CD4-positive, alpha-beta T cell treated with Interleukin-1 beta for 1 hour (primary cell): ENCODE measurements at places on chromosomes 6 and 20.

DNA sequence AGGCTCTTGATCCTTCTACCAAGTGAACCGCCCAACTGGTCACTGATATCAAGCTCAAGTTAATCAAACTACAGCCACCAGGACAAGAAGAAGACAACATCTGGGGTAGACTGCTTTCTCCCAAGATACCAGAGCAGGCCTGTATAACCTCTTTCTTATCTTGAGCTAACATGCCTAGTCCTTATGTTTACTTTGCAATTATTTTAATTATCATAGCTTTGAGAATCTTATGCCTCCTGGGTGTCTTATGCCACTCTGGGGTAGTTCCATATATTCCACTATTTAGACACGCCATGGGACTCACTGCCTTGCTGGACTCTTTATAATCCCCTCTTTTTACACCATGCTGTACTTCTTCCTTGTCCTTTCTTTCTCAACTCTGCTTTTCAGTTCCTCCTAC lies 41.5 kb upstream of the ECI2 start:
- DNase-seq, result no peak

GRCh38 chr6:124854338-124854922 lies 107.8 kb upstream of the RNF217 start:
- DNase-seq, result no peak

DNA sequence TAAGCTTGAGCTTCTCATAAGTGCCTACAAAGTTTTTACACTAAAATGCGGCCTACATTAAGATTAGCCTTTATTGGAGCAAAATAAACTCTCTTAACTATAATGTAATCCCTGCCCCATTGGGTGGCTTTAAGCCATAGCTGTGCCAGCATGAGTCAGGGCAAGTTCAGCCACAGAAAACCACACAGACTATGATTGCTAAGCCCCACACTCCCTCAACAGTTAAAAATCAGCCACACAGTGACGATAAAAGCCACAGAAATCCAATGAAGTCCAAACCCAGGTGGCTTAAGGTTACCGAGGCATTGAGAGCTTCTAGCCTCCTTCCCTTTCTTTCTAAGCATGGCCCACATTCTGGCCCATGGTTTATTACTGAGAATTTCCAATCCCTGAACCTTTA lies 61.6 kb downstream of the GRM1 start:
- no peak for DNase-seq

DNA sequence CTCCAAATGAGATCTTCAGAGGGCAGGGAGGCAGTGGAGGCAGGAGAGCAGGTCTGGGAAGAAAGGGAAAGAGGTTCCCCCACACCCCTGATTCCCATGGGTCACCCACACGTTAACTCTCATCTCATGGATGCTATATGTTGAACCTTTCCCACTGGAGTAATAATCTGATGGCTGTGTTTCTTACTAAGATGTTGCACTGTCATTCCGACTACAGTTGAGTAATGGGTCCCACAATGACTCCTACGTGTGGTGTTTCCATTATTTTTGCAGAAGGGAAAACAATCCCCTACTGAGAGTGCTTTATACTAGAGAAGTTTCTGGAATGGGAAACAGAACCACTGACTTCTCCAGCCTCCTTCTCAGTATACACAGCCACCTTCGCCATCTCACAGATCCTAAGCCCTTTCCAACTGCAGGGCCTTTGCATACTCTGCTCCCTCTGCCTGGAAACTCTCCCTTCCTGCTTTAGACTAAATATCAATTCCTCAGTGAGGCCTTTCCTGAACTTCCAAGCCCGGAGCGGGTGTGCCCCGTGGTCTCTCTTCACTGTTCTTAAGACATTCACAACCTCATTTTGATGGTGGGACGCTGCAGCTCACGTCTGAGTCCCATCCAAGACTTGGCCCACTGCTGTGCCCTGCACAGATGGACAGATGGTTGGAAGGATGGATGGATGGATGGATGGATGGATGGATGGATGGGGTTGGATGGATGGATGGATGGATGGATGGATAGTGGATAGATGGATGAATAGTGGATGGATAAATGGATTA lies 238.6 kb upstream of the PMEPA1 start:
- no peak for DNase-seq

DNA sequence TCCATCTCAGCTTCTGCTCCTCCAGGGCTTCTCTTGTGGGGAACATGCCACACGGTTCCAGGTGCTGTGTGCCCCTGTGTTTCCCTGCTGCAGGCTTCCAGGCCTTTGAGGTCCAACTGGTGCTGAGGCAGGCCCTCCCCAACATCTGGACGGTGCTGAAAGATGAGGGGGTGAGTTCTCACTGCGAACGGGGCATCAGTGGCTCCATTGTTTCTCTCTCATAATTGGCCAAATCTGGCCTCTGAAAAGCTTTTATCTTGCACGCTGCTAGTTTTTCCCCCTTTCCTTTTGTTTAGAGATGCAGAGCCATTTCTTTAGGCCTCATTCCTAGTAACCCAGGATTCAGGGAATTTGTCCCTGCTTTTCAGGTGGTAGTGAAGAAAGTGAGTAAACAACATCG lies 8.6 kb downstream of the PNLDC1 start:
- no peak for DNase-seq

DNA sequence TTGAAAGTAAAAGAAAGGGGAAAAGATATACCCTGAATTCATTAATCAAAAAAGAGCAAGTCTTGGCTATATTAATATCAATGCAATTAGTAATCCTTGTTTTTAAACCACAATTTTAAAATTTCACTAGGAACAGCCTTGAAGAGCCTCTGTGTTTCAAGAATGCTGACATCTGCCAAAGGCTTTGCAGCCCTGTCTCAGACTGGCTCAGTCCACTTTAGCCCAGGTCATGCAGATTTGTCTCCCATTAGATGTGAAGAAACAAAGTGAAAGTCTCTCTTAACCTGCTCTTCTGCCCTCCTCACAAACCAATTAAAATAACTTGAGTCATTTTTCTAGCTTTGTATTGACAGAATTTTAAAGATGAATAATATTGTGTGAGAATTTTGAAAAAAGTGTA lies 102.7 kb upstream of the CARMIL1 start:
- no peak for DNase-seq

DNA sequence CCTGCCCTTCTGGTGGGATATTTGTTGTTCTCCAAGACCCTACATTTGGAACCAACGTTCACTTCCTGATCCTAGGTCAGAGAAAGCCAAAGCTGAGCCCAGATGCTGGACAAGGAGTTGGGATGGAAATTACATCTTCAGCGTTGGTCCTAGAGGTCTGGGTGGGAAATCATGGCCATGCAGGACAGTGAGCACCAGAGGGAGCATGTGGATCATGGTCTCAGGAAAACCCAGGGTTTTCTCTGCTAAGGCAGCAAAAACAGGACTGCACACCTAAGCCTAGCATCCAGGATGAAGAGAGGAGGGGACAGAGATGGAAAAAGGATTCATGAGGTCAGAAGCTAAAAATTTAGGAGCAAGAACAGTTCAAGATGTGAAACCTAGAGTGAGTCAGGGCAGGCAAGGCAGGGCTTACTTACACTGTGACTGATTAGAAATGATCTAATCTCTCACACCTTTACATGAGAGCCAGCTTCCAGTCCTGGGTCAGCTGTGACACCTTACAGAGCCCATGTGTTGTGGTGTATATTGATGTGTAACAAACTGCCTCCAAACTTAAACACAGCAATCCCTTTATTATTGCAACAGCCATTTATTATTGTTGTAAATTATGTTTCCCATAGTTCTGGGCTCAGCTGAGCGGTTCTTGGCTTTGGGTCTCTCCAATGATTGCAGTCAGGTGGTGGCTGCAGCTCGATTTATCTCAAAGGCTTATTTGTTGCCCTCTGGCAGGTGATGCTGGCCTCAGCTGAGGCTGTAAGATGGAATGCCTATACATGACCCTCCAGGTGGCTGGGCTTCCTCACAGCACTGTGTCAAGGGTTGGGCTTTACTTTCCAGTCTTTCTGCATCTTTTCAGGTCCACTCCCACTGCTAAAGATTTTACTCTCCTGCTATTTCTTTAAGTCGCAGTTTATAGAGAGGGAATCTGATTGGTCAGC lies 6.5 kb downstream of the C20orf202 start:
- no peak for DNase-seq

GRCh38 chr20:36754656-36755222 lies 8.8 kb upstream of the NDRG3 start:
- peak; percentile 67 for DNase-seq

DNA sequence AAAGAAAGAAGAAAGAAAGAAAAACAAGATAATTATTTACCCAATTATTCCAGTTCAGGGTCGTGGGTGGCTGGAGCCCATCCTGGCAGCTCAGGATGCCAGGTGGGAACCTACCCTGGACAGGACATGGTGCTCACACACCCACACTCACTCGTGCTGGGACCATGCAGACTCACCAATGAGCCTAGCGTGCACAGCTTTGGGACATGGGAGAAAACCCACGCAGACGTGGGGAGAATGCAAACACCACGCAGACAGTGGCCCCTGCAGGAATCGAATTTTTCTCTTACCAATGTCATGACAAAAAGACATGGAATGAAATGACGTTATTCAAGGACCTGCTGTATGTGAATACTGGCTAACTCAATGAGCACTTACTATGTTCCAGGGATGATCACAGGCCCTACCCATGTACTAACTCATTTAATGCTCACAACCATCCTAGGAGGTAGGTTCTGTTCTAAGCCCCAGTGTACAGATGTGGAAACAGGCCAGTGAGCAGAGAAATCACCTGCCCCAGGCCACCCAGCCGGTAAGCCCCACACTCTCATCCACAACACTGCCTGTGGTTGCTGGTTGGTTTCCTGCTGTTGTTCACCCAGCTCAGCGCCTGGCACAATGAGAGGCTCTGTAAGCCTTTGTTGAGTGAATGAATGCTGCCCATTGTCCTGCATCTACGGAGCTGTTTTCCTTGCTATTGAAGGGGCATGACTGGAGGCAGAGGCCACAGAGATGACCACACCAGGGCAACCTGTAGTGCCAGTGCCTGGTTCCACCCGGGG lies 6.8 kb upstream of the PI16 start:
- peak; percentile 19 for DNase-seq

GRCh38 chr6:24272553-24272952 lies 85.3 kb downstream of the DCDC2 start:
- DNase-seq, result no peak

GRCh38 chr6:14089224-14089623 lies 28.3 kb upstream of the CD83 start:
- no peak for DNase-seq

GRCh38 chr6:162198925-162199324 lies 528.6 kb downstream of the PRKN start:
- DNase-seq, result no peak

DNA sequence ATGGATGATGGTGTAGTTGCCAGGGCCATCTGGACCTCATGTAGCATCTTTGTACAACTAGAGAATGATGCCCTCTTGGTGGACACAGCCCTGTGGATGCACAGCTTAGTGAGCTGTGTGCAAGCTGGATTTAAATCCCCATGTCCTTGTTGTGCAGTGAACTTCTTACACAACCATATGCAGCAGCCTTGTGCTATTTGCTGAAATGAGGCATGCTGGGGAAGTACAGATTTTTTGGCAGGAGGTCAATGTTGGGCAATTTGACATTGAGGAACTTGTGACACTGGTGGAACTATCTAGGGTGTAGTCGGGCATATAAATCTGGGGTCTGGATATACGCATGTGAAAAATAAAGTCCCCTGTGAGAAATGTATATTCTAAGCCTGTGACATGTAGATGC lies 5.8 kb upstream of the CDC5L start:
- DNase-seq, result peak; percentile 5

DNA sequence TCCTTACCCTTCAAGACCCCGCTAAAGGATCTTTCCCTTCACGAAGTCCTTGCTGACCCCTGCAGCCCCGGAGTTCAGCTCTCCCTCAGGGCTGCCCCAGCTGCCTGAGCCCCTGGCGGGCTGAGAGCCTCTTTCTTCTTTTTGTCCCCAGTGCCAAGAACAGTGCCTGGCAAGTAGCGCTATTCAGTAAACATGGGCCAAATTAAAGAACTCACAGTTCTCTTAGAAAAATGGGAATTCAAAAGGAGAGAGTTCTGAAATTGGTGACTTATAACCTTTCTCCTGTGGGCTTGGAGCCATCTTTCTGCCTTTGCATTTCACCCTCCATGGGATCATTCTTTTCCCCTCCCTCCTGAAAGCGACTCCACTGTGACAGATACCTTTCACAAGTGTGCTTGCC lies 227.2 kb downstream of the TMEM242 start:
- no peak for DNase-seq

DNA sequence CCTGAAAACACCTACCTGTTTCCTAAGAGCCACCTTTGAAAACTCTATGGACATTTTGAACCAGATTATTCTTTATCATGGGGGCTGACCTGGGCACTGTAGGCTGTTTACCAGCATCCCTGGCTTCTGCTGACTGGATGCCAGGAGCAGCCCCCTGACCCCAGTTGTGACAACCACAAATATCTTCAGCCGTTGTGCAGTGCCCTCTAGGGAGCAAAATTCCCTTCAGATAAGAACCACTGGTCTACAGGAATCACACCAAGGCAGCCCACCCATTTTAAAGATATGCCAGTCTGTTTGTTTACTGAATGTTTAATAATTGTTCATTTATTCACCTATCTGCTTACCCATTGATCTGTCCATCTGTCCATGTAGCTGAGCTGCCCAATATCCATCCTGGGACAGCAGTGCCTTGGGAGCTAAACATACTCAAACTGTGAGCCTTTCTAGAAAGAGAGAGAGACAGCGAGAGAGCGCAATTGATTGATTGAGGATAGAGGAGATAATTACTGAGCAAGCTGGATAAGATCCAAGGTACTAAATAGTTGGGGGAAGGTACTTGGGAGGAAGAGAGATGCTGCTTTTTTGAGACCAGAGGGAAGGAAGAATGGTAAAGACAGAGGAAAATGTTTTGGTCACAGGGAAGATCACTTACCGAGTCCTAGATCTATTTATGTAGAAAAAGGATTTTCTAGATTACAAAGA lies 276.8 kb downstream of the NRN1 start:
- no peak for DNase-seq

DNA sequence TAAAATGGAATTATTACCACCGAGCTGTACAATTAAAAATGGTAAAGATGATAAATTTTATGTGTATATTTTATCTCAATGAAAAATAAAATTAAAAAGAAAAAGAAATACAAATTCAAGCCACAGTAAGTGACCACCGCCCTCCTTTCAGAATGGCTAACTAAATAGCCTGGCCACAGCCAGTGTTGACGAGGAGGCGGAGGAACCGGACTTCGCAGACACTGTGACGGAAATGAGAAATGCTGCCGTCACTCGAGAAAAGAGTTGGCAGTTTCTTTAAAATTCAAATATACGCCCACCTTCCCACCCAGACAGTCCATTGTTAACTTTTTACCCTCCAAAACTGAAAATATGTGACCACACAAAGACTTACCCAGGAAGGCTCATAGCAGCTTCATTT lies 50.0 kb downstream of the FOXF2 start:
- no peak for DNase-seq

- DNase-seq, result no peak
Observed at GRCh38 chr6:159871241-159871640, 19.5 kb upstream of the MAS1 start.

DNA sequence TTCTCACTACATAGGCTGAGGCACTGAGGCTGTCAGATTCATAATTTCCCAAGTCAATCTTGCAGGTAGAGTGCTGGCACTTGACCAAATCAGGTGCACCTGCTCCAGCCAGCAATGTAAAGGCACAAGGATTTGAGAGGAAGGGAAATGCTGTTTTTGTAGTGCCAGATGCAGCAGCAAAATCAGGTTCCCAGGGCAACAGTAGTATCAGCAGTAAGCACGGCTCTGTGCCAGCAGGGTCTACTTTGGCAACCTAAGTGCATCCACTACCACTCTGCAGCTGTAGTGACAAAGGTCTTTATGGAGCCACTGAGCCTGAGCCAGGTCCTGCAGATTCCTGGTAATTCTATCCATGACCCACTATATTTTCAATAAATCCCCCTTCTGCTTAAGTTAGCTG lies 329.5 kb downstream of the TPBG start:
- no peak for DNase-seq

GRCh38 chr20:18901980-18902737 lies 88.6 kb downstream of the SCP2D1 start:
- no peak for DNase-seq
